ENCODE measurements at places on chromosomes 5 and 9. TPM values are rescaled to one million over a fixed set of nuclear protein-coding genes. Genes with fewer than 3 reads are reported as not detected.

DNA sequence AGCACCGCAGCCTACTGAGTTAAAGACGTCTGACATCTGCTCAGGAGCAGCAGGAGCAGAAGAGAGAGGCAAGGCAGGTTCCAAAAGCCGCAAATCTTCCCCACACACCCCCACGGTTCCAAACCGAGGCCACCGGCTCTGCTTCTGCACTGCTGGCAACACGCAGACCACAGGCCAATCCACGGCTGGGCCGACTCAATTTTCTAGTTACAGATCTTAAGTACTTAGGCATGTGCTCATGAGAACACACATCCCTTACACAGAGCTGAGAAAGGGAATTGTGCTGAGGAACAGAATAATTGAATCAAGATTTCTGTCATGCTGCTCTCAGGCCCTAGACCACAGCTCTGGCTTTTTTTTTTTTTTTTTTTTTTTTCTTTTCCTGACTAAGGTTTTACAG, 32.6 kb downstream of the PAX5 start:
- ATAC-seq, result no peak

DNA sequence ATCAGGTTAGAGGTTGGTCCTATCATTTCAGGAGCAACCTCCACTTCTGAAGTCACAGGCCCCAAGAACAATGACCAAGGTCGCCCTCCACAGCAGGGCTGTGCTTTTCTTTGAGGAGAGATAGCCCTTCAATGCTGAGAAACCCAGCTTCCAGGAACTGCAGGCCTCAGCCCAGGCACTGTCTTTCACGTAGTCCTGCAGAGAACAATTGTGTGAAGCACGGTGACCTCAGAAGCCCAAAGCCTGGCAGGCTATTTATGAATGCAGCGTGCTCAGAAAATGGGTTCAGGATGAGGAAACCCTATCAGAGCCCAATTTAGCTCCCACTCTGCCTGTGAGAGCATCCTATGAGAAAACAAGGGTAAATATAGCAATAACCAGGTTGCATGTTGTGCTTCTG, 388.3 kb downstream of the PLK2 start:
- no peak for ATAC-seq

GRCh38 chr5:77064040-77064439, 23.0 kb downstream of the ZBED3 start:
- ATAC-seq, result no peak

GRCh38 chr9:98247831-98248657, 7.4 kb downstream of the TBC1D2 start:
- ATAC-seq, result no peak

GRCh38 chr5:37739817-37740261, 100.0 kb downstream of the GDNF start:
- ATAC-seq, result peak; percentile 83

DNA sequence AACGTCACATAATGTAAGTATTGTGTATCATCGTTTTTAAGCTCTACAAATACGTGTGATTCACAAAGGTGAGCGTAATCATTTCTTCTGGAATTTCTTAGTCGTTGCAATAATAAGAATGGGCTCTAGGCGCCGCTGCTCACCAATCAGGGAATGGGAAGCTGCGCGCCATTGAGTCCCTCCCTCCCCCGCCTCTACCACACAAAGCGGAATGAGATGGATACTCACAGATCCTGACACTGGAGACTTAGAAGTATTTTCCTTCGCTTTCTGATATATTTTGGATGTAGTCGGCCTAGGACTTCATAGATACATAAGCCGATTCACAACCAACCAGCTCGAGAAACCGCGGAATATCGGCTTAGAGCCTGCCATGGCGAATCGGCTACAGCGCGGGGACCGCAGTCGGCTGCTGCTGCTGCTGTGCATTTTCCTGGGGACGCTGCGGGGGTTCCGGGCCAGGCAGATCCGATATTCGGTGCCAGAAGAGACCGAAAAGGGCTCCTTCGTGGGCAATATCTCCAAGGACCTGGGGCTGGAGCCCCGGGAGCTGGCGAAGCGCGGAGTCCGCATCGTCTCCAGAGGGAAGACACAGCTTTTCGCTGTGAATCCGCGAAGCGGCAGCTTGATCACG, at the start of gene PCDHGA11:
Gene PCDHGA11, plus strand, starts transcription at position 197 of the 634 bp plus-strand sequence. Its CDS starts 177 bp downstream, at position 374.
- peak; percentile 43 for ATAC-seq

GRCh38 chr9:94298949-94299599, 29.4 kb downstream of the NUTM2F start:
- peak; percentile 48 for ATAC-seq

DNA sequence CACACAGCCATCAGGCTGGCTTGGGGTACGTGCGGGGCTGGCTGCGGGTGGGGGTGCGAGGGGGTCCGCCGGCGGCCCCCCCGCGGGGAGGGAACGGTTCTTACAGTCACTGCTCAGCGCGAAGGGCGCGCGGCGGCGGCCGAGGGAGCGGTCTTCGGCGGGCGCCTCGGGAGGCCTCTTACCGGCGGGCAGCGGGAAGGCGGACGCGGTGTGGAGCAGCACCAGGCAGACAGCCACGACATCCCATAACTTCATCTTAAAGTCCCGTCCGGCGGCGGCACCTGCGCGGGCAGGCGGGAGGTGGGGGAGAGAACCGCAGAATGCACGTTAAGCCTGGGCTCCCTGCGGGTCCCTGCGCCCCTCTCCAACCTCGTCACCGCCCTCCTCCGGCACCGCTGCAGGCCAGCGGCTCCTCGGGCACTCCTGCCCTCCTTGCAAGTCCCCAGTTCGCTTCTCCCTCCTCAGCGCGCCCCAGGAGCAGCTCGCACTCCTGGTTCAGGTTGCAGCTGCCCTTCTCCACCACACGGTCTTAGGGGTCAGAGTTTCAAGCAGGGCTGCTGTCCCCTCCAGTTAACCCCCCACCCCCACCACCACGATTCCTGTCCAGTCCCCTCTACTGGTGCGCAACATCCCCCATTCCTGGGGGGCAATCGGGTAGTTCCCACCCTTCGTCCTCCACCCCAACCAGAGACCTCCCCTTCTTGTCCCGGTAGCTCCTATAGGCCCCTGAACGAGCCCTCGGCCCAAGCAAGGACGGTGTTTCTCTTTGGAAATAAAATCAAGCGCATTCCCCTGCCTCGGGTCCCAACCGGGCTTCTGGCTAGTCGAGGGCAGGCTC, 5.1 kb downstream of the GDNF start:
- no peak for ATAC-seq

DNA sequence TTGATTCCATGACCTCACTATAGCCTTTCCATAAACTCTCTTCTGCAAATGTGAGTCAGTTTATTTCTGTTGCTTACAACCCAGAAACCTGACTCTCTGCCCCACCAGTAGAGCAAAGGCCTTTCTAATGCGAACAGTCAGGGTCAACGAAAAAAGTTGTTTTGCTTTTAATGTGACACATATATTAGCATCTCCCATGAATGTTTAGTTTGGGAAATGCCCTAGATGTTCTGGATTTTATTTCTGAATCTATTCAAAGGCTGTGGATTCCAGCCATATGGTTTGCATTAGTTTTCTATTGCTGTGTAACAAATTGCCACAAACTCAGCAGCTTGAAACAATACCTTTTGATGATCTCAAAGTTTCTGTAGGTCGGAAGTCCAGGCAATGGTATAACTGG, 193.5 kb downstream of the GNA14 start:
- no peak for ATAC-seq

DNA sequence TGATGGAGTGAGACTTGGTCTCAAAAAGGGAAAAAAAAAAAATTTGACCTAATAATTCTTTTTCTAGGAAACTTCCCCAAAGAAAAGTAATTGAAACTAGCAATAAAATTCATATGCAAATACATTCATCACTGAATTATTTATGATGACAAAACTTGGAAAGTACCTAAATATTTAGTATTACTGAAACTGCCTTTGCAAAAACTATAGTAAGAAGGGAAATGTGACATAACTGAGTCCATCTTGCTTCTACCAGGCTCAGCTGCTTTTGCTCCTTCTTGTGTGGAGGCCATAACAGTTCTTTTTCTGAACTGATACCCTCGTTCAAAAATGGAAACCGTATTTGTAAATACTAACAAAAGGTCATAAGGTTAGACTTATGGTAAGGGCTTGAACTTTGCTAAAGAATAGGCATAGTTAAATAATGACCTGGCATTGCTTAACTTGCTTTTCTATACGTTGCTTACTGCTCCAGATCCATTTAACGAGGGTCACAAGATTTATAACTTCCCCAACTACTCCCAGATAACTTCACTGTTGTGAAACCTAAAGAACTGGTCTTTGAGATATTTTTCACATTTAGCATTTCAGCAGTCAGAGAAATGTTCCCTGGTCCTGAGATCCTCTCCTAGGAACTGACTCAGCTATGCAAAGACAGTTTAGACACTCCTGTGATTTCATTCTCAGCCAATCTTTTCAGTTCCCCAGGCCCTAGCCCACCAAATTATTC, 68.4 kb downstream of the CFAP95 start:
- ATAC-seq, result no peak

DNA sequence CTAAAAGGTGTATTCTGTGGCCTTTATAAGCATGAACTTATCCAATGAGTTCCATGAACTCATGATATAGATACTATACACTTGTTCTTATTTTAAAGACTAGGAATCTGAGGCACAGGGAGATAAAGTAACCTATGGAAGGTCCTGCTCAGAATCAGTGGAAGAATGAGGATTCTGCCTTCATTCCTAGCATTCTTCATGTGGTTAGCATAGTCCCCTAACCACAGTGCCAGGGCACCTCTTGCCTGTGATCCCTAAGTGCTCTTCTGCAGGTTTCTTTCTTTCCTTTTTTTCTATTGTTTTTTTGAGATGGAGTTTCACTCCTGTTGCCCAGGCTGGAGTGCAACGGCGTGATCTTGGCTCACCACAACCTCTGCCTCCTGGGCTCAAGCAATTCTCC, 174.1 kb downstream of the C9orf152 start:
- no peak for ATAC-seq

DNA sequence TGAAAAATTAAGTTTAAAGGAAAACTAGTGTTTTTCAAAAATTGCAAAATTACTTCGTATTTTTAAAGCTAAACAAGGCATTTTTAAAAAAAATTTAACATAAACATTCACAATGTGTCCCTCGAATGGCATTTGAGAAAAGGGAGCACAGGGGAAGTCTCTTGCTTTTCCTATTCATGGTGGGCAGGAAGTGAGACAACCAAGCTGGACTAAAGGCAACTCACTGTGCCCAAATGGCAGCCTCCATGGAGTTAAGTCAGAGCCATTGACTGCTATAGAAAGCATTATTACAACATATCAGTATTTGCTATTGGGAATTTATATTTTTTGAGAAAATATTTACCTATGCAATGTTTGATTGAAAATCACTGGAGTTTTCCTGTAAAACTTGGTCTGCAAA, 8.3 kb downstream of the HNRNPH1 start:
- ATAC-seq, result no peak

GRCh38 chr5:165029099-165029870, 1523.9 kb downstream of the MAT2B start:
- ATAC-seq, result no peak

- no peak for ATAC-seq
These were observed 135.1 kb downstream of the CD180 start for GRCh38 chr5:67061511-67061910.

- no peak for ATAC-seq
These were observed 2.8 kb upstream of the ZNF462 start for GRCh38 chr9:106859957-106860720.

DNA sequence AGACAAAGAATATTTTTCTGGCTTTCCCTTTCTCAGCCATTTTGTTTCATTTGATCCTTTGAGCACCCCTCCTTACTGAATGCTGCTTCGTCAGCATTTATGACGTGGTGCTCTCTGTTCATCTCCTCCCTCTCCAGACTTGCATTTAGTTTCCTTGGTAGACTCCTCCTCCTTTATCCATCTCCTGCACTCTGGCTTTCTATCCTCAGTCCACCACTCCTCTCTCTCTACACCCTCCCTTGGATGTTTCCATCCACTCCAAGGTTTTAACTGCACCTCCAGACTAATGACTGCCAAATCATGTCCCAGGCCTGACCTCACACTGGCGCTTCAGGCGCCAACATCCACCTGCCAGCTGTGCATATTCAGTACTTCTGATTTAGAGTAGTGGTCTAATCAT, 245.4 kb downstream of the RAB3C start:
- ATAC-seq, result no peak

DNA sequence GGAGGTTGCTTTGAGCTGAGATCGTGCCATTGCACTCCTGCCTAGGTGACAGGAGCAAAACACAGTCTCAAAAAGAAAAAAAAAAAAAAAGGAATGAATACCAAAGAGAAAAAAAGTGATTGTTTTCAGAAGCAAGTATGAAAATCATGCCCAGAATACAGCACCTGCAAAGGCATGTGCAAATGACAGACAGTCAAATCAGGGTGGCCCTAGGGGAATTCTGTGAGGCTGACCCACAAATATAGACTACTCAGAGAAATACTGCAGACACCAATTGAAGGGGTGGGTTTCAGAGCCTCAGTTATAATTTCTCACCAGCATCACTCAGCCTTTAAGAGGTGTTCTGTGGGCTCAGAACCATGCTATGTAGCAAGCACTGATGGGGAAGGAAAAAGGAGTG, 28.6 kb downstream of the DCAF12 start:
- ATAC-seq, result no peak

DNA sequence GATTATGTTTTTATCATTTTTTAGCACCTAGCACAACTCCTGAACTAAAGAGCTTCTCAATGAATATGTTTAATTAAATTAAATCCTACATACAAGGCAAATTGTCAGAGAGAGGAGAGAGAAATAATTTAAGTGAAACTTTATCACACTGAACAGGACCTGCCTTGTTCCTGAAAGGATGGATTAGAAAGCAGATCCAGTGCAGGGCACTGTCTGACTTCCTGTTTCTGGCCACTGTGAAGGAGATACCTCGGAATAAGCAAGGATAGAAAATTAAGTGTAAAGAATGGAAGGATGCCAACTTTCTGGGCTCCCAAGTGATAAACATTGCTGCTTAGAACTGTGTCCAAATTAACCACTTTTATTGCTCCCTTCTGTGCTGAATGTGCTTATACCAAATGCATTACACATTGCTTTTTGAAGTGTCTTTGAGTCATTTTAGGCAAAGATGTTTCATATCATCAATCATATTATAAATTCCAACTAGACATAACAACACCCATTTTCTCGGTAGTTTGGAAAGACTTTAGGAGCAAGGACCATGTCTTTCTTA, 89.1 kb upstream of the SPDL1 start:
- ATAC-seq, result no peak

DNA sequence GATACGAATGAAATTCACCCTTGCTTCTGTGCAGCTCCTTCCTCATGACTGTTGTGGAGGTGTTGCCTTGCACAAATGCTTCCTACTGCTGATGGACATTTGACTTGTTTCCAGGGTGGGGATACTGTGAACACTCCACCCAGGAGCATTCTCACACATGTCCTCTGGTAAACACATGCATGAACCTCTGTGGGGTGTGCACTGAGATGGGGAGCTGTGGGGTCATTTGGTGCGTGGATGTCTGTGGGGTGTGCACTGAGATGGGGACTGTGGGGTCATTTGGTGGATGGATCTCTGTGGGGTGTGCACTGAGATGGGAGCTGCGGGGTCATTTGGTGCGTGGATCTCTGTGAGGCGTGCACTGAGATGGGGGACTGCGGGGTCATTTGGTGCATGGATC, 72.9 kb upstream of the IRX4 start:
- ATAC-seq, result no peak

GRCh38 chr5:153399595-153399994, 90.9 kb upstream of the GRIA1 start:
- no peak for ATAC-seq

ATP10B gene
- 1.1 TPM for total RNA-seq

RLN2 gene
- not detected for total RNA-seq

LCN1 gene
- not detected for total RNA-seq

TIFAB gene
- total RNA-seq, result not detected

GHR gene
- 27.2 TPM for total RNA-seq

PDGFRB gene
- total RNA-seq, result 87.5 TPM

PKD2L2 gene
- total RNA-seq, result 0.15 TPM

Measured in gastroesophageal sphincter (tissue), 4 donors.